Stimulated activated CD8-positive, alpha-beta memory T cell treated with anti-CD3 and anti-CD28 coated beads, Interleukin-7, amount 100 ng/mL, for 48 hours (primary cell): ENCODE measurements at places on chromosomes 7 and 10.
A peak's percentile ranks its signal among the peaks of the same experiment; 100 is the strongest.

GRCh38 chr7:124318721-124319450 lies 286.0 kb upstream of the TMEM229A start:
- DNase-seq: no peak

GRCh38 chr10:87508837-87509236 lies 4.1 kb downstream of the MINPP1 start:
- no peak for DNase-seq

GRCh38 chr10:79356104-79356503 lies 8.8 kb downstream of the PPIF start:
- no peak for DNase-seq

- DNase-seq: no peak
These were observed 136.4 kb upstream of the ASAH2 start for GRCh38 chr10:50387732-50388073.

- no peak for DNase-seq
These were observed 170.9 kb upstream of the ASAH2 start for GRCh38 chr10:50422259-50422658.

GRCh38 chr7:22572937-22573336 lies 72.9 kb upstream of the STEAP1B start:
- no peak for DNase-seq

GRCh38 chr10:96043893-96044715 lies 721 bp downstream of the CCNJ start:
- DNase-seq: peak; percentile 19

- DNase-seq: peak; percentile 2
These were observed 85.2 kb downstream of the VTI1A start for GRCh38 chr10:112532189-112532588.

- no peak for DNase-seq
These were observed 779 bp downstream of the C1QL3 start for GRCh38 chr10:16520900-16521299.

- no peak for DNase-seq
These were observed 8.4 kb downstream of the ETV1 start for GRCh38 chr7:13981070-13981469.

GRCh38 chr10:123134915-123135414 lies 805 bp upstream of the HMX3 start:
- DNase-seq: no peak

DNA sequence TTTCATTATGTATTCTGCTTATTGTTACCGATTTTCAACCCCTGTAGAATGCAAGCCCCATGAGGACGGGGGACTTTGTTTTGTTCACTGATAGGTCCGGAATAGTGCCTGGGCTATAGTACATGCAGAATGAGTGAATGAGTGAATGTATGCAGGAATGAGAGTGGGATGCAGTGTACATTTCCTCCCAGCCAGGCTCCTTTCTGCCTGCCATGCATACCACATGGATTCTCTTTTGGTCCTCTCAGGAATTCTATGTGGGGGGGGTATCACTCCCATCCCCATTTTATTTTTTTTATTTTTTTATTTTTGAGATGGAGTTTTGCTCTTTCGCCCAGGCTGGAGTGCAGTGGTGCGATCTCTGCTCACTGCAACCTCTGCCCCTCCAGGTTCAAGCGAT lies 16.7 kb downstream of the TRIM56 start:
- no peak for DNase-seq

GRCh38 chr10:110978204-110978603 lies 58.8 kb downstream of the SHOC2 start:
- DNase-seq: no peak

DNA sequence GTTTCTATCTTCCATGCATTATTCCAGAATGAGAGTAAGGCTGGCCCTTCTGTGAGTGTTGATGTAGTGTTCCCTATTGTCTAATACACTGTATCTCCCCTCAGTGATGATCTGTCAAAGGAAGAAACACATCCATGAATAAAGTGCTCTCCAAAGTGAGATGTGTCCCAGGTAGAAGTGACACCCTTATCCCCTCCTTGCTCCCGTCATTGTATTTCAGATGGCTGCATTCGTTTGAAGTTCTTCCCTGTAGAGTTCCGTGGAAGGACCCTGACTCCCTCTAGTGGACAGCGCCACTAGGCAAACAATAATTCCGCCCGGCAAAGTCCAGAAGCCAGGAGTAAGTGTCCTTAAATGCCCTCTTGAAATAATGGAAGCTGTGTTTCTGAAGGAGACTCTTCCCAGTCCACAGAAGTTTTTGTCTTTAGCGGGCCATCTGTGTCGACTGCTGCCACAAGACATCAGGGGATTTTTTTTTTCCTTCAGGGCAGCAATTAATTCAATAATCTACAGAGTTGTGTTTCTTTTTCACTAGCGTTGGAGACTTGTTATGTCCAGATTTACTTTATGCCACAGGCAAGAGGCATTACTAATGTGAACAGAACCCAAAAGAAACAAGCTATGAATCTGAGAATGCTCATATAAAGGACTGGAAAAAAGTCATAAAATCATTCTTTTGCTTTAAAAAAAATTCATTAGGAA lies 64.6 kb downstream of the THNSL1 start:
- peak; percentile 8 for DNase-seq

DNA sequence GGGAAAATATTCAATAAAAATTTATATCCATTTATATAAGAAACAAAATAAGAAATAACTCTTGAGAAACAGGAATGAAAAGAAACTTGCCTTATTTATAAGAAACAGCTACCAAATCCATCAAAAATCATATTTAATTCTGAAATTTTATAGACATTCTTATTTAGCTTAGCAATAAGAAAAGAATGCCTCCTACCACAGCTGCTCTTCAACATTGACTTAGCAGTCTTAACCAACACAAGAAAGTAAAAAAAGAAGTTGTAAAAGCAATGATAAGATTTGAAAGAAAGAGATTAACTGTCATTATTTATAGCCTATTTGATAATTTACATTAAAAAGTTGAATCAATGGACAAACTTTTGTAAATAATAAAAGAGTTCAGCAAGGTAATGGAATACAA lies 212.8 kb downstream of the ZNF365 start:
- DNase-seq: no peak

GRCh38 chr10:124649214-124649613 lies 95.0 kb downstream of the FAM53B start:
- DNase-seq: no peak

GRCh38 chr7:113071465-113071864 lies 15.2 kb downstream of the GPR85 start:
- no peak for DNase-seq

DNA sequence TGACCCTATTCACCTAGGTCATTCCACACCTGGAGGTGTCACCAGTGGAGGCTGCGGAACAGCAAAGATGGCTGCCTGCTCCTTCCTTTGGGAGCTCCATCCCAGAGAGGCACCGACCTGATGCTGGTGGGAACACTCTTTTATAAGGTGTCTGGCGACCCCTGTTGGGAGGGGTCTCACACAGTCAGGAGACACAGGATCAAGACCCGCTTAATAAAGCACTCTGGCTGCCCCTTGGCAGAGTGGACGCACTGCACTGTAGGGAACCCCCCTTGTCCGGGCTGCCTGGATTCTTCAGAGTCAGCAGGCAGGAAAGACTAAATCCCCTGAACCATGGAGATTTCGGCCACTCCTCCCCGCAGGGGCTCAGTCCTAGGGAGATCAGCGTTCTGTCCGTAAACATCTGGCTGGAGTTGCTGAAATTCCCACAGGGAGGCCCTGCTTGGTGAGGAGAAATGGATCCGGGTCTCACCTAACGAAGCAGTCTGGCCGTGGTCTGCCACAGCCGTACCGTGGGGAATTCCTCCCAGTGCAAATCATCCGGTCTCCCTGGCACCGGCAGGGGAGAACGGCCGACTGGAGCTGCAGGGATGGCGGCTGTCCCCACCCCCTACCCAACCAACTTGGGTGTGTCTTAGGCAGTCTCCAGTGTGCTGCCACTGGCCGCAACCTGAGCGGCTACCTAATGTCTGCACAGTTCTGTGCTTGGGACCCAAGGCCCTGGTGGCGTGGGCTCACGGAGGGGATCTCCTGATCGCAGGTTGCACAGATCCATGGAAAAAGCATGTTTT lies 66.1 kb downstream of the LSMEM1 start:
- no peak for DNase-seq

DNA sequence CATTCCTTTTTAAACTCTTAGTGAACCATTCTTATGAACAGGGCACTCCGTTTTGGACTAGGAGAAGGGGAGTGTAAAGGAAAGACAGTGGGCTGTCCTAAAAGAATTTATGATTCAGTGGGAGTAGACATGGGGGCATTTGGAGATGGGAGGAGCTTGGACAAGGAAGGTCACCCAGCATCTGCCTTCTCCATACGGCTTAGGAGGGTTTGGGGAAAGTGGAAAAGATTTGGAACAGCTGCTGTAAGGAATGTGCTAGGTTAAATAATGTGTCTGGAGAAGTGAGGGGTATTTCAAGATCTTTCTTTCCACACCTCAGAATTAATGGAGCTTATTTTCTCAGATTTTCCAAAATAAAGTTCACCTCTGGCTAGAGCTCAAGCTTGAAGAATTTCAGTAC lies 24.0 kb downstream of the SLC35G1 start:
- DNase-seq: no peak

GRCh38 chr10:133274751-133275683 lies 1.7 kb downstream of the ADAM8 start:
- peak; percentile 86 for DNase-seq

DNA sequence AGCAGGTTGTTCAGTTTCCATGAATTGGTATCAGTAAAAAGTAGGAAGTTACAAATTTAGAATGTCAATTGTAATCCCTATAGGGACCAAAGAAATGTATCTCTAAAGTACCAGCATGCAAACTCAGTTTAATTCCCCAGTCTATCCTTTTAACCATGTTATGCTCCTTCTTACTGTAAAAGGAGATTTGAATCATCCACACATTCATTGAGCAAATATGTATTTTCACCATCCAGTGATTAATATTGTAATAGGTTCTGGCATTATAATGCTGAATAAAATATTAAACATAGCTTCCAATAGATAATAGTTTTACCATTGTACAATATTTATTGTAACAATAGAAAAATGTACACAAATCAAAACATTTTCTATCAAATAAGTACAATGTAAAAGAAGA lies 228.2 kb upstream of the SEMA3A start:
- DNase-seq: no peak

DNA sequence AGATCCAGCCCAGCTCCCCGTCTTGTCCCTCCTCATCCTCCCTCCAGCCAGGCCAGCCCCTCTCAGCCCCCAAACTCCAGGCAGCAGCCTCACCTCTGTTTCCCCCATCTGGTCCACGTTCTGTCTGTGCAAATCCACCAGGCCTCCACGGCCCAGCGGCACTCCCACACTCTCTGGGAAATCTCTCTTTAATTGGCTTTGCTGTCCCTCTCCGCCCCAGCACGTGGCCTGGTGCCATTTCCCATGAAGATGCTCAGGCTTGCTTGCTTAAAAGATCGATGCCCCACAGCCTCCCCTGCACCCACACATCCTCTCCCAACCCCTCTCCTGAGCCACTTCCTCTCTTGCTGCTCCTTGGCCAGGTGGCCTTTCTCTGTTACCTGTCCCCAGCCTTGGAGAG lies 39.3 kb downstream of the PRF1 start:
- no peak for DNase-seq

DNA sequence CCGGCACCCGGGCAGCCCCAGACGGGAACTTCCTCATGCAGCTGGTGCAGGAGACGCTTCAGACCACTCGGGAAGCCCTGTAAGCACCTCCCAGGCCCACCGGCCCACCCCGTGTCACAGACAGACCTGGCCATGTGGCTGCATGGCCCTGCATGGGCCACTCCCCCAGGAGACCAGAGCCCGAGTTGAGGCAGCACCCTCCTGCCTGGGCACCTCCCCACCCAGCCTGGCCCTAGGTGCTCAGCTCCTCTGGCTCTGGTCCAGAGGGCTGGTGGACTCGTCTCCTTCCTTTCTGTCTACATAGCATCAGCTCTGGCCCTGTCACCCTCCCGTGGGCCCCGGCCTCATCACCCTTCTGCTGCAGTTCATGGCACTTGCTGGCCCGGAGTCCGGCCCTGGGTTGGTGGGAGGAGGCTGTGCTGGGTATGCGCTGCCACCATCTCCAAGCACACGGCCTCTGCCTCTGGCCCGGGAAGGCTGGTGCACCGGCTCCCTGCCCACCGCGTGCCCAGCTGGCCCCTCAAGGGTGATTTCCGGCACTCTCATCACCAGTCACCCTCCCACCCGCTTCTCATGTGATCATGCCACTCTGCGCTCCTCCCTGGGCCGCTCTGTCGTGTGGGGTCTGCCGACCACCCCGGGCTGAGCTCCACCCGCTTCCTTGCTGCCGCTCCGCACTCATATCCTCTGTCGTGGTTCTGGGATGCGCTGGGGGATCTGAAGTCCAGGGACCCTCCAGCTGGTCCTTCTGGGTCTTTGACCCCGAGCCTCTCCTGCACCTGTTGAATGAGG lies 53.1 kb upstream of the DPYSL4 start:
- DNase-seq: no peak

DNA sequence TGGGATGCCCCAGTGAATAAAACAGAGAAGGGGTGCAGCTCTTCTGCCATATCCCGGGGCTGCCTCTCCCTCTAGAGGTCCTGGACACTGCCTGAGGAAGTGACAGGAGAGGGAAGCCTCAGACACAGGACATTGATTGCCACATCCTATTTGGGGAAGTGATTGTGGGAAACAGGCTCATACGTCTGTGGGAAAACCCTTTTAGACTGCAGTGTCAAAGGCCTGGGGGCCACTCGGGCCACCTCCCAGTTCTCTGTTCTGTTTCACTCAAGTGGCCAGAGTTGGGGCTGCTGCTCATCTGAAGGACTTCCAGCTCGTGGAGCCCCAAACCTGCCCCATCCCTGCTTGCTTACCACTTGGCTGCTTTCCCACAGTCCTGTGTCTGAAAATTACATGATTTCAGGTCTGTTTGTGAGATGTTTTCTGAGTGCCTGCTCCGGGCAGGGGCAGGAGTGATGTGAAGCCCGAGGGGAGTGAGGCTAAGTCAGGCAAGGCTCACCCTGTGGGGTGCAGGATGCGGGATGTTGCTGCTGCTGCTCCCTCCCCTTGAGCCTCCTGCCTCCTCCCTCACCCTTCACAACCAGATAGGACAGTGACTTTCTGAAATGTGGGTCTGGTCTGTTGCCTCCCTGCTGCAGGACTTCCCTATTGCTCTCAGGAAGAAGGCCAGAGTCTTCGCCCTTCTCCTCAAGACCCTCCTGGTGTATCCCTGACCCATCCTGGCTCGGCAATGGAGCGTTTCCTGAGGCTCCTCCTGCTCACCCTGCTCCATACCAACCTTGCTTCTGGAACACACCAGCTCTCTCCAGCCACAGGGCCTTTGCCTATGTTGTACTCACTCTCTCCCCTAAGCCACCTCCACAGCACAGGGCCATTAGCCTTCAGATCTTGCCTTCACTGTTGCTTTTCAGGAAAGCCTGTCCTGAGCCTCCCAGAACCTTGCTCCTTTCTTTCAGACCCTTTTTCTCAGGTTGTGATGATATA lies 58.4 kb downstream of the NEURL1 start:
- no peak for DNase-seq

DNA sequence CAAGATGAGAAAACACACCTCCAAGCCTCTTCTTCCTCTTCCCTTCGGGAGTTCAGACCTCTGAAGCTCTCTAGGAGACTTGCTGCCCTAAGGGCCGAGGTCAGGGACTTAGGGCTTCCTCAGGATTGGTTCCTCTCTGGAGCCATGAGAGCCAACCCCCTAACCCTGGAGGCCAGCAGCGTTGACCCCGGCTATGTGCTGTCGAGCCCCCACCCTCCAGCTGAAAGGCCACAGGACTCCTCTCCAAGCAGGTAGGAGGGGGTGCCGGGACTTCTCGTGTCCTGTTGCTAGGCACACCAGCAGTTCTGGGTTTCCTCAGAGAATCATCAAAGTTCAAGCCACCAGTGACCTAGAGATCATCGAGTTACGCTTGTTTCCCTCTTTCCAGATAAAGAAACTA lies 87.4 kb downstream of the ARHGAP22 start:
- DNase-seq: no peak

GRCh38 chr7:141231018-141231792 lies 157.3 kb downstream of the TMEM178B start:
- no peak for DNase-seq

- no peak for DNase-seq
These were observed at the start of gene HIP1 for GRCh38 chr7:75738604-75738974. HIP1 (minus strand) TSS chr7:75738941; CDS start chr7:75738920, 21 bp downstream.
